NCI-H69 (cell line): ENCODE measurements at places on chromosomes 5 and 9.

GRCh38 chr9:126401107-126401506 is 74.5 kb downstream of the MVB12B start:
- no peak for DNase-seq

GRCh38 chr5:31850981-31851689 is 212.2 kb downstream of the PDZD2 start:
- no peak for DNase-seq

DNA sequence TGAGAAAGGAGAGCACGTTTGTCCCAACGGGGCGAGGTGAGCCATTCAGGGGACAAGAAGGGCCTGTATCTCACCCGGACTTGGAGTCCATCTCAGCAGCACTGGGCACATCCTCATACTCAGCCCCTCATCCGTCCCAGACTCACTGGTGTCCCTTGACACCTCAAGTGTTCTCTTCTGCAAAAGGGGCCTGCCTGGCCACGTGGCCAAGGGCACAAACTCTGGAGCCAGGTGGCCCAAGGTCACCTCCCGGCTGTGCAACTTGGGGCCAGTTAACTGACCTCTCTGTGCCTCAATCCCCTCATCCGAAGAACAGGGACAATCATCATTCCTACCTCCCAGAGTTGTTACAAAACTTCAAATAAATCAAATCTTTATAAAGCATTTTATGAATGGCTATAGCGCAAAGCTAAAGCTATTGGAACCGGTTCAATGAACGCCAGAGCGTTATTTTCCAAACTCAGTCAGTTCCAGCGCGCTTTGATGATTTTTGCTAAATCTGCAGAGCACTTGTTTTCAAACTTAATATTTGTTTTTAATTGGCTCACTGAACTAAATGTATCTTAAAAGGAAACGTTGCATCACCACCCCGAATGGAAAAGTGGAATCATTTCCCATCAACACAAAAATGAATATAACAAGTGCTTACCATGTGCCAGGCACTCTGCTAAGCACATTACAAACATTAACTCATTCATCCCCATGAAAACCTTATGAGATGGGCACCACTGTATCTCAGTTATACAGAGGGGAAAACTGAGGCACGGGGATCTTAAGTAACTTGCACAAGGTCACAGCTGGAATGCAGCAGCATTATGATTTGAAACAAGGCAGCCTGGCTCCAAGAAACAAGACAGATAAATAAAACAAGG is 49.3 kb downstream of the DUSP1 start:
- DNase-seq = no peak

DNA sequence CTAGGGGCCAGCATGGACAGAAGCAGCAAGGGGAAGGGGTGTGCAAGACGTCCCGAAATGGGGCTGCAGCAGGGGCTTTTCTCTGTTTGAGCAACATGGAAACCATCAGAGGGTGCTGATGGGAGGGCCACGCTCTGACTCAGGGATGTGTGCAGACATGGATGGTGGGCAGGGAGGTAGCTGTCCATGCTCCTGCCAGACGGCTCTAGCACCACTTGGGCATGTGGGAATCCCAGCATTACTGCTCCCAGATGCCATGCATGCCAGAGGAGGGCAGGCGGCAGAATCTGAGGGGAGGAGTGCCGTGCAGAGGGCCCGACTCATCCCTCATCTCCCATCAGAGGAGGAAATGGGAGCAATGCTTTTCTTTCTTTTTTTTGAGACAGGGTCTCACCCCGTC is 45.6 kb upstream of the SLC25A51 start:
- no peak for DNase-seq

DNA sequence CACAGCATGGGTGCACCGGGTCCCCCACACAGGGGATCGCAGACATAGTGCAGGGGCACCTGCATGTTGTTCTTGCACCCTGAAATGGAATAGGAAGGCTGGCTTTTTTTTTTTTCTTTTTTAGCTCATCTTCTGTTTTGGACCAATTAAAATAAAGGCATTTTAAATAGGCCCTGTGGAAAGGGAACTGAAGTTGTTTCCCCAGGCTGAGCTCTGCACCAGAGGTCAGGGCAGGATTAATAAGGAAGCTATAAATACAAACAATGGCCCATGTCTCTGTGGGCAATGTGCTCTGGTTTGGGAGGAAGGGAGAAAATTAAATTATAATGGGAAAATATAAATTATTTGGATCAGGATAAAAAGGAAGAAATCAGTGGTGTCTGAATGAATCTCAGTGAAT is 21.2 kb upstream of the KCNMB1 start:
- DNase-seq = no peak

- no peak for DNase-seq
Observed at GRCh38 chr5:81555865-81556264, 161.9 kb upstream of the ACOT12 start.

- peak; percentile 74 for DNase-seq
Observed at GRCh38 chr5:142324136-142324870, 518 bp downstream of the SPRY4 start.

GRCh38 chr5:34751807-34752736 is 86.9 kb upstream of the TTC23L start:
- peak; percentile 83 for DNase-seq

DNA sequence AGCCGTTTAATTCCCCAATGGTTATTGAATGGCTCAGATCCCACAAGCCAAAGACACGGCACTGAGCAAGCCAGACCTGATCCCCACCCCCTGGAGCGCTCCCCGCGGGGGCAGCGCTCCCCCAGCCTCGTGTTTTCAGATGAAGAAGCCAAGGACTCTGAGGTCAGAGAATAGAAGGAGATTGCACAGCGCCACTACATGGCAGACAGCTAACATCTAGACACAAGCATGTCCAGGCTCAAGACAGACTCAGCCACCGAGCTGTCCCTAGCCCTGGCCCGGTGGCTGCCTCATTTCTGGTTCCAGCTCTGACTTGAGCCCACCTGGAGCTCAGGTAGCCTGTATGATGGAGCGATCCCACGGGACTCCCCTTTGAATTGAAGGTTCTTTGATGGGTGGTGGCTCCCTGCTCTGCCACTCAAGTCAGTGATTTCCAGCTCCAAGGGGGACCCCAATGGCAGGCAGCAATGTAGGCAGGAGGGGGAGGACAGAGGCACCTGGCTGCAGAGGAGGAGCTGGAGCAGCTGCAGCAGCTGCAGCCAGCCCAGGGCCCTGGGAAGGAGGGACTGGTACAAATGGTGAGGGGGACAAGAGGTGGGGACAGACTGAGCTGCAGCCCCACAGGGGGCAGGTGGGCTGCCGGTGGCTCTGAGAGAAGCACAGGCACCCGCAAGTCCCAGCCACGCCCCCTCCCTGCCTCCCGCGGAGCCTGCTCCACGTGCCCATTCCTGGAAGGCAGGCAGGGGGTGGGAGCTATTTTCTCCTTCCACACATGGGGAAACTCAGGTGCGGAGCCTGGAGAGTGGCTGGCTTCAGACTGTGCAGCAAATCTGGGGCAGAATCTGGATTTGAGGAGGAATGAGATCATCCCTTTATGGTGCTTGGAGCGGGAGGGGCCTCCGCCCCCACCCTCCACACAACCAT is 40.2 kb downstream of the NTNG2 start:
- peak; percentile 89 for DNase-seq

DNA sequence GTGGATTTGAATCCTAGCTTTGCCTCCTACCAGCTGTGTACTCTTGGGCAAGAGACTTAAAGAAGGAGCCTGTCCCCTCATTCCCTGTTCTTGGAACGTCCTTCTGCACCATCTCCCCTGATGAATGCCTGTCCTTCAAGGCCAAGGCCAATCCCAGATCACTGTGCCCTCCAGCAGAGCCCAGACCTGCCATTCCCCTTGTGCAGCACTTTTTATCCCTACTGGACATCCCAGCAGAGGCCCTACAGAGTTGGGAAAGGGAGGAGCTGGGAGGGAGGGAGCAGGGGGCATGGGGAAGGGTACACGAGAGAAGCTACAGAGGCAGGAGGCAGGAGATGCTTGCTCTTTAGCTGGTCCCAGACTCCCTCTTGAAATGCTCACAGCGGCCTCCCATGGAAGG is 223.9 kb downstream of the PBX3 start:
- peak; percentile 55 for DNase-seq

- DNase-seq = no peak
Observed at GRCh38 chr5:118310401-118310800, 677.9 kb downstream of the DTWD2 start.

GRCh38 chr9:19113964-19114679 is 11.4 kb upstream of the HAUS6 start:
- DNase-seq = no peak

DNA sequence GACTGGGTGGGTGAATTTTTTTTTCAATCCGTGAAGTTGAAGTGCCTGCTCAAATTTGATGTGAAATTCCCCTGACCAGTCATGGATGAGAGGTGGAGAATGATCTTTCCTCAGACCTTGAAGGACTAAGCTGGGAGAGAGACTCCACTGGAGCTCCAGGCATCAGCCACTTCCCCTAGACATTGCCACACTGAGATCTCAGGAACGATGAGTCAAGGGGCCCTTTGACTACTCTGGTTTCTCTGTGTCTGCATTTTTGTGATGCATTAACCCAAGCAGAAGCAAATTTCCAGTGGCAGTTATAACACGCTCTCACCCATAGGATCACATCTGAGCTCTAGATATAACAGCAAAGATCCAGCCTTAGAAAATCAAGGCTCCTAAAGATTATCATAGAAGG is 171.2 kb upstream of the KIF2A start:
- no peak for DNase-seq

GRCh38 chr5:111820072-111820471 is 63.1 kb upstream of the NREP start:
- DNase-seq = peak; percentile 7

DNA sequence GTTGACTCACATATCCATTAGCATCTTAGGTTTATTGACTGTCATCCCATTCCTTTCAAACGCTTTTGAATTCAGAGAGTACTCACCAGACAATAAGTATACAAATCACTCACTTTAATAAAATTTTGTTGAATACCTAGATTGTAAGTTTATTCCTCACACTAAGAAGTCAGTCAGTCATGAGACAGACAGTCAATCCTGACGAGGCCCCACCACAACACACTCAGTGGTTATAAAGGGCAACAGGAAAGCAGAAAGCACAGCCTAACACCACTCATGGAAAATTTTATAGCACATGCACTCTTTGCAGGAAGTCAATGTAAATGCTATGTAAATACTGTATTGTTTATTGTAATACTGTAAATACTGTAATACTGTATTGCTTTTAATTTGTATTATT is 176.3 kb upstream of the PTGER4 start:
- no peak for DNase-seq

GRCh38 chr9:124254261-124254682 is 3.5 kb upstream of the NEK6 start:
- DNase-seq = no peak

GRCh38 chr9:126411948-126412284 is 85.3 kb downstream of the MVB12B start:
- peak; percentile 89 for DNase-seq

DNA sequence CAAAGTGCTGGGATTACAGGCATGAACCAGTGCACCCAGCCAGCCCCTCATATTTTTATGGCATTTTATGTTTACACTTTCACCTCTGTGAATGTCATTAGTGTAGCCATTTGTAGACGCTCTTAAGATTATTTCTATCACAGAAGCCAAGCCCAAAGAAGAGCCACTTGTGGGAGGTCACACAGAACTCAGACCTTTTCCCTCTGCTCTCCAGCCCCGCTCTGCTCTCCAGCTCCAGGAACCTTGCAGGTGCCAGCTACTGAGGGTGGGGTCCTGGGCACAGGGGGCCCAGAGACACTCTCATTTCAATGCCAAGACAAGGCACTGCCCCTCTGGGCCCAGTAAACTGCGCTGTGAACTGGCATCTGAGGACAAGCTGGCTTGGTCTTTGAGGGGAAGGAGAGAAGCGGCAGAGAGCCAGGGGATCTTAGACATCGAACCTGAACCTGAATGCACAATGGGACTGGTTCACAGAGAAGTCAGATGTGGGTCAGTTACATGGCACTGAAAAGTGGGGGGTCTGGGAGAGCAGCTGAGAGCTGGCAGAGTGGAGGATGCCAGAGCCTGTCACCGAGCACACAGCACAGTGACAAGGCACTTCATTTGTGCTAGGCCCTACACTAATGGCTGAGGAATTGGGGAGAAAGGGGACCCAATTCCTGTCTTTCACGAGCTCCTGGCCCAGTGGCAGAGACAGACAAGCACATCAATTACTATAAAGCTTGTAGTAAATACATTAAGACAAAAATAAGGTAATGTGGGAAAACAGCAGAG is 16.7 kb downstream of the ANXA6 start:
- DNase-seq = no peak

GRCh38 chr5:23014825-23015224 is 161.7 kb upstream of the CDH12 start:
- peak; percentile 86 for DNase-seq

- DNase-seq = peak; percentile 49
Observed at GRCh38 chr5:41722359-41722950, 147.8 kb downstream of the OXCT1 start.

GRCh38 chr9:93184432-93185265 is 710 bp downstream of the WNK2 start:
- peak; percentile 60 for DNase-seq

DNA sequence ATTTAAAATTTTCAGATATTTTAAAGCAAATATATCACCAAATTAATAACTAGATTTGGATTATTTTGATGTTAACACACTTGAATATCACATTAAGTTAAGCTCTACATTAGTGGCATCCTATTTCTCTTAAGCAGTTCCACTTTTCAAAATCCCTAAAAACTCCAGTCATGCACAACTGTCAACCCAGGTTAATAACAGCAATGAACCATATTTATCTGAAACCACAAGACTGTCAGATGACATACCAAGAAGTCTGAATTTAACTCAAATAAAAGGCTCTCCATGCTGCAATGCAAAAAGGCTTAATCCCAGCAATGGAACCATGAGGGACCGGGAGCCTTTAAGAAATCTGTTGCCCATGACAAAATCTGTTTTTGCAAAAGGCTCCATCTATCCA is 27.5 kb downstream of the FNIP1 start:
- DNase-seq = no peak

DNA sequence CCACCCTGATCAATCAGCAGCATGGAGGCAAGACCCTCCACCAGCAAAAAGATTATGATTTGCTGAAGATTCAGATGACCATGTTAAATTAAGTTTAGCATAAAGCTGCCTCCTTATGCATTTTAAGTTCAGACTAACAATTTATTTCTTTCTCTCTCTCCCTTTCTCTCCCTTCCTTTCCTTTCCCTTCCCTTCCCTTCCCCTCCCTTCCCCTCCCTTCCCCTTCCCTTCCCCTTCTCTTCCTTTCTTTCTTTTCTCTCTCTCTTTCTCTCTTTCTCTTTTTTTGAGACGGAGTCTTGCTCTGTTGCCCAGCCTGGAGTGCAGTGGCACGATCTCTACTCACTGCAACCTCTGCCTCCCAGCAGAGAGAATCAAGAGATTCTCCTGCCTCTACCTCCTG is 1.4 kb upstream of the MELK start:
- no peak for DNase-seq

DNA sequence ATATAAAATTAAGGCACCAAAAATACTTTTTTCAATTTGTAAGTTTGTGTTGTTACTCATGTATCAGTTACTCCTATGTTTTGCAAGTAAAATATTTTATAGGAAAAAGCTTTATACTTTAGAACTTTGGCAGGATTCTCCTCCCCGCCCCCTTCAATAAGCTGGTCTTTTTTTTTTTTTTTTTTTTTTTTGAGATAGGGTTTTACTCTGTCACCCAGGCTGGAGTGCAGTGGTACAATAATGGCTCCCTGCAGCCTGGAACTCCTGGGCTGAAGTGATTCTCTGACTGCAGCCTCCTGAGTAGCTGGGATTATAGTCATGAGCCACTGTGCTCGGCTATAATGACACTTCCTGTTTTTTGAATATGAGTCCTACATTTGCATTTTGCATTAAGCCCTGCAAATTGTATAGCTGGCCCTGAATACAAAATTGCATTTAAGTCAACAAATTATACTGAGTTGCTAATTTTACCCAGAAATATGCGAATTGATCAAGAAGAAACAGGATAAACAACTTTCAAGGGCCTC is 192.9 kb downstream of the PIK3R1 start:
- peak; percentile 34 for DNase-seq

GRCh38 chr9:68653141-68653595 is 51.9 kb upstream of the PIP5K1B start:
- no peak for DNase-seq
